ENCODE measurements at places on chromosomes 3 and 15.

DNA sequence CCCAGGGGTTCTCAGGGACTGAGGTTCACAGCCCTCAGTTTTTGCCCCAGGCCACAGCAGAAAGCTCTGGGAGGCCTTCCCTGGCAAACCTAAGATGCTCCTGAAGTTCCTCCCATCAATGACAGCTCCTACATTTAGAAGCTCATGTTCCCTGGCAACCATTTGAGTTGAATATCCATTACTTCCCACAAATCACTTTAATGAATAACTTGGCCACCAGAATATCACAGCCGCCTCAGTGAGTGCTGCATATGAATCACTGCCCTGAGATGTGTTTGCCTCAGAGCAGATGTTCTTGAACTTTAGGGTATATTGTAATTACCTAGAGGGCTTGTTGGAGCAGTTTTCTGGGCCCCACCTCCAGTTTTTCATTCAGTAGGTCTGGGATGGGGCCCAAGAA, 27.4 kb downstream of the SLCO2A1 start:
- no peak for DNase-seq

GRCh38 chr3:43053291-43053690, 52.6 kb downstream of the POMGNT2 start:
- DNase-seq, result no peak

DNA sequence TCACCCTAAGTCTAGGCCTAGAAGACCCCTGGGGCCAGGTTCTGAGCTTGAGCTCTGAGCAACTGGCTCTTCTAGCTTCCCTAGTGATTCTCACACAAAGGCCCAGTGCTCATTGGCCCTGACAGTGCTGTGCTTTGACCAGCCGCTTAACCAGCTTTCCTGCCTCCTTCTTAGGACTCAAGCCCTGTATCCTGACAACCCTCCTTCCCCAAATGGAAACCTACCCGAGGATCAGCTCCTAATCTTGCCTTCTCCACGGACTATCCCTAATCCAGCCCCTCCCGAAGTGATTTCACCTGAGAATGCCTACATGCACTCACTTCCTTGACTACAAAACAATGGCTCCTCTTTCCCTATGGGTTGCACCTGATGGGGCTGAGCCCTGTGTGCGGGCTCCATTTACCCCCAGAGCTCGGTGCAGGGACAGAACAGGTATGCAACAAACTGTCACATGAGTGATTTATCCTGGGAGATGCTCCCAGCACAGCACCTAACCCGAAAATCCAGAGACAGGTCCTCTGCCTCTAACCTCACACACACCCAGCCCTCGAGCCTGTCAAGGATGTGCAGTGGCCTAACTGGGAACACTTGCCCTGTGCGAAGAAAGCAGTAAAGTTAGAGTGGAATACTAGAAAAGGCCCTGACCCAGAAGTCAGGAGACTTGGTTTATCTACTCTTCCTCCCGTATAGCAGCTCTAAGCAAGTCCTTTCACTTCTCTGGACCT, 2.3 kb downstream of the MEGF11 start:
- no peak for DNase-seq

GRCh38 chr3:150132101-150132749, 161.5 kb upstream of the PFN2 start:
- DNase-seq, result no peak

Measured in smooth muscle cell of the brain vasculature (primary cell).